ENCODE measurements at places on chromosomes 11 and 22. TPM values are rescaled to one million over a fixed set of nuclear protein-coding genes. Genes with fewer than 3 reads are reported as not detected.

Gene MAP6
- 8.4 TPM for total RNA-seq

Gene NCAPH2
- total RNA-seq = 97.5 TPM

Gene UNC93B1
- total RNA-seq = 26.3 TPM

Gene DNAJB7
- not detected for total RNA-seq

Gene GNG3
- total RNA-seq = not detected

Gene RIC8A
- total RNA-seq = 127 TPM

Gene GNAZ
- total RNA-seq = 0.22 TPM

Gene SLC35F2
- total RNA-seq = 14.3 TPM

Gene CCDC73
- not detected for total RNA-seq

Gene KCNJ5
- total RNA-seq = not detected

Gene XPNPEP3
- total RNA-seq = 13.8 TPM

Gene SMIM38
- total RNA-seq = 0.64 TPM

Gene SLC15A3
- total RNA-seq = 1.8 TPM

Gene PIWIL4
- 0.69 TPM for total RNA-seq

Gene ANO5
- total RNA-seq = 0.07 TPM
